ENCODE measurements at places on chromosomes 6 and 20. TPM values are rescaled to one million over a fixed set of nuclear protein-coding genes. Genes with fewer than 3 reads are reported as not detected.

Gene BMP5
- under 0.01 TPM for total RNA-seq

Gene COL9A1
- not detected for total RNA-seq

Gene ZC3H12D
- total RNA-seq: not detected

Gene MEP1A
- total RNA-seq: not detected

Gene ZC2HC1B
- not detected for total RNA-seq

Gene NTSR1
- 0.09 TPM for total RNA-seq

Gene DSP
- total RNA-seq: 0.83 TPM

Gene PDYN
- total RNA-seq: not detected

Gene ZNF341
- total RNA-seq: 1.1 TPM

Gene E2F1
- 1.5 TPM for total RNA-seq

Gene SLC44A4
- not detected for total RNA-seq

Gene CAGE1
- total RNA-seq: 0.09 TPM

Gene NKAPL
- 1.8 TPM for total RNA-seq

Gene KCNK16
- total RNA-seq: not detected

Gene SSTR4
- not detected for total RNA-seq

All from smooth muscle cell of bladder (primary cell).